ENCODE measurements at places on chromosomes 2 and 18. TPM values are rescaled to one million over a fixed set of nuclear protein-coding genes. Genes with fewer than 3 reads are reported as not detected.

MAP3K19 gene
- polyA plus RNA-seq = not detected

EPB41L3 gene
- 34.4 TPM for polyA plus RNA-seq

KIAA2012 gene
- not detected for polyA plus RNA-seq

ZNF396 gene
- 2.6 TPM for polyA plus RNA-seq

UCN gene
- not detected for polyA plus RNA-seq

NABP1 gene
- 6.0 TPM for polyA plus RNA-seq

- H3K4me1 ChIP-seq = no peaks in the 10 kb centered on the region
- no peaks in the 10 kb centered on the region for H3K27me3 ChIP-seq
- no peak for DNase-seq
- no peak overlapping the region for H3K4me3 ChIP-seq
- H3K36me3 ChIP-seq = no peaks in the 10 kb centered on the region
These were observed 594.3 kb downstream of the STK39 start for GRCh38 chr2:167653131-167653530.

- DNase-seq = no peak
- H3K27ac ChIP-seq = no peak within 1 kb of the TSS
- H3K4me3 ChIP-seq = no peak within 1 kb of the TSS
- no peaks in the 10 kb centered on the region for H3K27me3 ChIP-seq
These were observed at the start of gene CHRNA1 for GRCh38 chr2:174764280-174765255. TSS of gene CHRNA1 (minus strand) at chr2:174764472. CDS start at chr2:174764394, 78 bp downstream.

- no peaks in the 10 kb centered on the region for H3K27me3 ChIP-seq
- no peaks in the 10 kb centered on the region for H3K36me3 ChIP-seq
- DNase-seq = no peak
- H3K4me3 ChIP-seq = no peak overlapping the region
- H3K27ac ChIP-seq = no peak overlapping the region
- no peaks in the 10 kb centered on the region for H3K4me1 ChIP-seq
These were observed 18.2 kb downstream of the MEP1B start for GRCh38 chr18:32208023-32208422.

- no peaks in the 10 kb centered on the region for H3K27me3 ChIP-seq
- peak overlapping the region; percentile 32 for H3K4me3 ChIP-seq
- H3K4me1 ChIP-seq = peaks cover 5% of the 10 kb centered on the region
These were observed 40.1 kb upstream of the AKAIN1 start for GRCh38 chr18:5237083-5237722.

- no peak overlapping the region for H3K4me3 ChIP-seq
- no peaks in the 10 kb centered on the region for H3K27me3 ChIP-seq
- no peaks in the 10 kb centered on the region for H3K36me3 ChIP-seq
These were observed 56.3 kb downstream of the SH3RF3 start for GRCh38 chr2:109185338-109185737.

DNA sequence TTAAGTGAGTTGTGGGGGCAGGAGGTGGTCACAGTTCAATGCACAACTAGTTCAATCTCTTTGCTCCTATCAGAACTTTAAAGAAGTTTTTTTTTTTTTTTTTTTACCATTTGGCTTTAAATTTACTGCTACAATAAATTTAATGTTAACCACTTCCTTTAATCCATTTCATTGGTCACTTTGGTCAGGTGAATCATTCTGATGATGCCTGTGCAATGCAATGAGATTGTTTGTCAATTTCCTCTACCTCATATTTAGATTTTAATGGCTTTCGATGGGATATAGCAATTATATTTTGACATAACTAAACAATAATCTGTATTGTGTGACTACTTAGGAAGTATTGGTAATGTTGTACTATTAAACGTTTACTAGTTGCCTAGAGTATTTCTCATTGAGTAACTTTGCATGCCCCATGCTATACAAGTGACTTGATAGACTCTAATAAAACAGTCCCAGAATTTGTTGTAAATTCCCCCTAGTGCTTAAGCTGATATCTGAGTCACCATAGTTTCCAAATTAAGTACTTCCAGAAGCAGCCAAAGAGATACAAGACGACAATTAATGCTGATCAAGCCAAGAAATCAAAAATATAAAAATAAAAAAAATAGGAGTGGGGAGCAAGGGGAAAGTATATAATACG is 52.9 kb upstream of the SERPINB2 start:
- no peaks in the 10 kb centered on the region for H3K27me3 ChIP-seq
- no peaks in the 10 kb centered on the region for H3K36me3 ChIP-seq
- no peak overlapping the region for H3K4me3 ChIP-seq
- DNase-seq = no peak
- no peaks in the 10 kb centered on the region for H3K4me1 ChIP-seq

- no peak for DNase-seq
- no peaks in the 10 kb centered on the region for H3K36me3 ChIP-seq
- H3K27me3 ChIP-seq = no peaks in the 10 kb centered on the region
- H3K27ac ChIP-seq = no peak overlapping the region
These were observed 62.6 kb downstream of the ODC1 start for GRCh38 chr2:10385501-10385900.

GRCh38 chr2:18603854-18604530 is 14.6 kb upstream of the NT5C1B start:
- H3K36me3 ChIP-seq = no peaks in the 10 kb centered on the region
- no peak overlapping the region for H3K27ac ChIP-seq
- H3K4me1 ChIP-seq = peaks cover 9% of the 10 kb centered on the region
- no peaks in the 10 kb centered on the region for H3K27me3 ChIP-seq
- H3K4me3 ChIP-seq = no peak overlapping the region

- no peaks in the 10 kb centered on the region for H3K27me3 ChIP-seq
- peaks cover 2% of the 10 kb centered on the region for H3K4me1 ChIP-seq
- no peak for DNase-seq
- no peaks in the 10 kb centered on the region for H3K36me3 ChIP-seq
- H3K27ac ChIP-seq = no peak overlapping the region
These were observed 16.6 kb downstream of the SESTD1 start for GRCh38 chr2:179248024-179248348.

Data from aorta (tissue), 5 donors.